ENCODE measurements at places on chromosomes 6 and 20. TPM values are rescaled to one million over a fixed set of nuclear protein-coding genes. Genes with fewer than 3 reads are reported as not detected.

Gene SIRPB1
- 1.6 TPM for total RNA-seq

Gene OXT
- total RNA-seq = not detected

Gene GPX5
- total RNA-seq = not detected

Gene PGK2
- total RNA-seq = not detected

Gene POU5F1
- total RNA-seq = not detected

Gene LKAAEAR1
- 0.33 TPM for total RNA-seq

Gene COL12A1
- 19.3 TPM for total RNA-seq

Gene MOG
- total RNA-seq = not detected

Gene ENPP1
- 0.65 TPM for total RNA-seq

Gene FKBP5
- 18.9 TPM for total RNA-seq

Gene FAM209B
- total RNA-seq = not detected

Gene LST1
- total RNA-seq = 0.48 TPM

Gene CALHM4
- total RNA-seq = 0.33 TPM

Gene ECT2L
- not detected for total RNA-seq

Gene PHACTR3
- total RNA-seq = 0.57 TPM

Gene ZFP57
- total RNA-seq = not detected

Gene DAAM2
- 0.10 TPM for total RNA-seq

Gene RHAG
- total RNA-seq = not detected

Gene TP53TG5
- total RNA-seq = not detected

Gene VSTM2L
- 0.29 TPM for total RNA-seq

Gene BTNL2
- total RNA-seq = not detected

Gene SYTL3
- total RNA-seq = 1.3 TPM

Gene RAET1G
- total RNA-seq = 0.33 TPM
